NCI-H146 (cell line): ENCODE measurements at places on chromosomes 2 and 18.

DNA sequence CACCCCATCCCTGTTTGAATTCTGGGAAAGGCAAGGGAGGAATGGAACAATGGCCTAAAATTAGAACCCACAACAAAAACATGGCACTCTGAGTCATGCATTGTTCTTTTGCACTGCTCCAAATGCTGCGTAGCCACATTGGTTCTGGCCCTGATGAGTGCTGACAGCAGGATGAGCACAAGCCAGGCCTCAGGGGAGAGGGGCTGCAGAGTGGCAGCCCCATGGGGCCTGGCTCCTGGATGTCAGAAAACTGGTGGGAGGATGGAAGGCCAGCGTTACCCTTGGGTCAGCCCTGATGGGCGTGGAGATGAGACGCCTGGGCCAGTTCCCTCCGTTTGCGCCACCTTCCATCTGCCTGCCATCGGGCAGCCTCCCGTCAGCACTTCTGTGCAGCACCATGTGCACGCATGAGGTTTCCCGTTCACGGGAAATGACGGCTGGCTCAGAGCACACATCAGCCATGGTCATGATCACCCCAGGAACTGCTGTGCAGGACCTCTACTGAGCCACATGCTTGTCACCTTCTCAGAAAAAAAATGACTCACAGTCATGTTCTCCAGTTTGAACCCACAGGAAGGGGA, 65.6 kb downstream of the CYP26B1 start:
- DNase-seq, result no peak

GRCh38 chr2:239257511-239257937, 143.3 kb downstream of the HDAC4 start:
- no peak for DNase-seq

DNA sequence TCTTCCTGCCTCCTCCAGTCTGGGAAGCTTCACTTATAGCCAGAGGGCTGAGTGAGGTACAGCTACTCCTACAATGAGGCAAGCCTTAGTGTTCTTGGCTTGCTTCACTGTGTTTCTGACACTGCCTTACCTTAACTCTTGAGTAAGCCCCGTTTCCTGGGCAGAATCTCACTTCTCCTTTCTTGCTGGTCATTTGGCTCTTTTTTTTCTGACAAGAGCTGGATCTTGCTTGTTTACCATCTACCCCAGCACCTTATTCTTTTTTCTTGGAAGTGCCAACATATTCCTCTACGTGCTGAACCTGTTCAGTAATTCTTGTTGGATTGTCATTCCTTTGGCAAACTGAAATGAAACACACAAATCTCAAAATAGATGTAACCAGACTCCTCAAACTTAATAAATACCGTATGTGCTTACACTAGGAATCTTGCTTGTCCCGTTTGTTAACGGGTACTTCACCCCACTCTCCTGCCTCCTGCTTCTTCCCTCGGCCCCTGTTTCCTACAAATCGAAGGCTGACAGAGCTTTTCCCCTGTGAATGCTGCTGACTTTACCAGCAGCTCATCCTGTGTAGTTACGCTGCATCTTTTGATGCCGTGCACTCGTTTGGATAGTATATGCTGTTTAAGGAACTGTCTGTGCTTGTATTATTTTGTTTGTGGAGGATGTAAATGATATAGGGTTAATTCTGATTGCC, 132.2 kb downstream of the FMNL2 start:
- no peak for DNase-seq

DNA sequence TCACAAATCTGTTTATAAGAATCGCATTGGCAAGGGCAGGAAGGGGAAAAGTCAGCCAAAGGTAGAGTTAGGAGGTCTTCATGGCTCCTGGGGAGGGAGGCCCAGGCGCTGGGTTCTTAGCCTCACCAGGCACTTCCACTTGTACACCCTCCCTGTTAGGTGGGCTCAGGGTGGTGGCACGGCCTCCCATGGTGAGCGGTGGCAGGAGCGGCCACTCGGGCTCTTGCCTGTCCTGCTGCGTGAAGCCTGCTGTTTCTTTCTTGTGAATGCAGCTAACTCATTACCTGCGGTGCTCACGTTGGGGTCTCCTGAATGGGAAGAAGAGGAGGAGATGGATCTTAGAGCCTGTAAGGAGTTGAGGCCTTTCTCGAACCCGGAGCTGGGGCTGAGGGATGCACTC, 40.8 kb downstream of the TOGARAM2 start:
- no peak for DNase-seq

- DNase-seq, result no peak
Observed at GRCh38 chr2:134657650-134658250, 61.0 kb downstream of the TMEM163 start.

GRCh38 chr2:212730994-212731393, 192.4 kb upstream of the ERBB4 start:
- no peak for DNase-seq

DNA sequence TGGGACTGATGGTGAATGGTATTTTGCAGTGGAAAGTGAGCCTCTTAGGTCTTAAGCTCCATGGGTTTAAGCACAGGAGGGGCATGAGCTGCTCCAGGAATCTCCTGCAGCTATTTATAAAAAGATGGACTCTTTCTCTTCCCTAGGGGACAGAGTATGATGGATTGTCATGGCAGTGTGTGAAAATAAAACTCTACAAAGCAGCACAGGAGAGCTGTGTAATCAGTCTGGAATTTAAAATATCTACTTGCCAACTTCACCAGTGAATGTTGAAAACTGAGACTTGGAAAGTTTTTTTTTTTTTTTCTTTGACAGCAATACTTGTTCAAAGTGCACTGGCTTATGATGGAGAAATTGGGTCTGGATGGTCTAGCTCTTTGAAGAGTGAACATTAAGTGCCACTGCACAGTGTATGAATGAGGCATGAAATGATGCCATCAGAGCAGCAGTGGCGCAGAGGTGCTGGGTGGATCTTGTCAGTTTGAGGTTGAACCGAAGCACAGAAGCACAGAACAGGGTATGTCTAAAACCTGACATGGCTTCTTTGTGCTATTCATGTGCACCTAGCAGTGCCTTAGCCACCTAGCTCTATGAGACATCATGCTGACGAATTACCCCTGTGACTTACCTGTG, 245.4 kb downstream of the PTPRM start:
- no peak for DNase-seq

GRCh38 chr2:42369532-42370229, 8.7 kb upstream of the COX7A2L start:
- DNase-seq, result peak; percentile 29

- no peak for DNase-seq
Observed at GRCh38 chr2:129903586-129904425, 75.7 kb upstream of the RAB6C start.

DNA sequence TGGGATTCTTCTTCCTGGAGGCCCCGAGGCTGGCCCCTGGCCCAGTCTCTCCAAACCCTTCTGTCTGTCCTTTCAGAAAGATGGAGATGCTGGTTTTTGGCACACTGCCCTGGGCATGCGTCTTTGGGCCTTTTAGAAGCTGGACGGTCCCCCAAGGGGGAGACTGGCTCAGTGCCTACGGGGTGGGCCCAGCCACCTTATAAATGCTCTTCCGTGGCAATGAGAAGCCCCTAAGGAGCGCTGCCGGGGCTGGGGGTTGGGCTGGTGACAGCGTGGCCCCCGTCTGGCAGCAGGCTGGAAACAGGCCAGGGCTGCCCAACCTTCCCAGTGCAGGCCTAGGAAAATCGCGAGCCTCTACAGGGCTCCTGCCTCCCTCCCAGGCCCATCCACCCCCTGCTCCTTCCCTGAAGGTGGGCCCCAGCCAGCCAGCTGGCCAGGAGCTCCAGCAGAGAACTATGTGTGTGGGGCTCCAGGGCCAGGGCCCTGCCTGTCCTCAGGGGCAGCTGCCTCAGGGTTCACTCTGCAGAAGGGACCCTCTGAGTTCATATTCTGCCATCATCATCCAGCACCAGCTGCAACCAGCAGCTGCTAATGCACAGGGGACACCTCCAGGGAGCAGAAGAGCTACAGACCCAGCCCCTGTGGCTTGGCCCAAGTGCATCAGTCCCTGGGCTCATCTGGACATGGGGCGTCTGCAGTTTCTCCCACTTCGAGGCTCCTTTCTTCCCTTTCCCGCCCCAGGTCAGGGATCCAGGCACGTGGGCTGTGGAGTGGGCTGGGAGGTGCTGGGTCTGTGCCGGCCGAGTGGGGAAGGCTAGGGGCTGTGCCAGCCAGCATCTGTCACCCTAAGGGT, 107.6 kb upstream of the OTOS start:
- DNase-seq, result no peak

GRCh38 chr2:173841110-173841509, 124.1 kb downstream of the SP3 start:
- no peak for DNase-seq

DNA sequence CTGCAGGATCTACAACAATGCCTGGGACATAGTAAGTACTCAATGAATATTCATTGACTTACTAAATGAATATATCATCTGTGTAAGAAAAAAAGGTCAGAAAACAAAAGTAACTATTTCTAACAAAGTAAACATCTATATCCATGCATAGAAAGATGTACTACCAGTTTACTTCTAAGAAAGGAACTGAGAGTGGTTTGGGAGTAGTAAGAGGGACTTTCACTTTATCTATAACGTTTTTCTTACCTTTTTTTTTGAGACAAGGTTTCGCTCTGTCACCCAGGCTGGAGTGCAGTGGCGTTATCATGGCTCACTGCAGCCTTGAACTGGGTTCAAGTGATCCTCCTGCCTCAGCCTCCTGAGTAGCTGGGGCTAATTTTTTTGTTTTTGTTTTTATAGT, 25.7 kb downstream of the DHX57 start:
- DNase-seq, result no peak

DNA sequence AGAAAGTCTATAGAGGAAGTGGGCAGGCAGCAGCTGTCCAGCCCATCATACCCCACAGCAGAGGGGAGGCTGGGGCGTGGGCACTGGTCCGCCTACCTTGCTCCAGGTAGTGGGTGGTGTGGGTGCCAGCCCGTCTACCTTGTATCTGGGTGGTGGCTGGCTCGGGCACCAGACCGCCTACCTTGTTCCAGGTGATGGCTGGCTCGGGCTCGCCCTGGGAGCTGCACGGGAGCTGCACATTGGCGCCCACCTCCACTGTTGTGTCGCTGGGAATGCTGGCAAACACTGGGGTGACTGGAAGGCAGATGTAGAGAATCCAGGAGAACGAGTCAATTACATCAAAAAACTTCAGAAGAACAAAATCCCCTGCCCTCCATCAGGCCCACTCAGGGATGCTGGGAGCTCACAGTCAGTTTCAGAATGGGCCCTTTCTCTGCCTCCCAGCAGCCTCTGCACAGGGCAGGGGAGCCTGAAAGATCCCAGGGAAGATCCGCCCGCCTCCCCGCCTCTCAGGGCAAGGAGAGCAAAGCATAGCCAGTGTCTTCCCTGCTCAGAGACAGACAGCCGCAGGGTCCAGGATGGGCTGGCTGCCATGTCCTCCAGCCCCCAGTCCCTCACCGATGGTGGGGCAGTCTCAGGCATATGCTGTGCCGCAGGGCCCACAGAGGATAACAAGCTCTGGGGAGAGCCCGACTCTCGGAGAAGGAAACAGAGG, 82.3 kb downstream of the PXDN start:
- DNase-seq, result no peak

GRCh38 chr18:72965616-72966015, 97.8 kb upstream of the NETO1 start:
- DNase-seq, result no peak

DNA sequence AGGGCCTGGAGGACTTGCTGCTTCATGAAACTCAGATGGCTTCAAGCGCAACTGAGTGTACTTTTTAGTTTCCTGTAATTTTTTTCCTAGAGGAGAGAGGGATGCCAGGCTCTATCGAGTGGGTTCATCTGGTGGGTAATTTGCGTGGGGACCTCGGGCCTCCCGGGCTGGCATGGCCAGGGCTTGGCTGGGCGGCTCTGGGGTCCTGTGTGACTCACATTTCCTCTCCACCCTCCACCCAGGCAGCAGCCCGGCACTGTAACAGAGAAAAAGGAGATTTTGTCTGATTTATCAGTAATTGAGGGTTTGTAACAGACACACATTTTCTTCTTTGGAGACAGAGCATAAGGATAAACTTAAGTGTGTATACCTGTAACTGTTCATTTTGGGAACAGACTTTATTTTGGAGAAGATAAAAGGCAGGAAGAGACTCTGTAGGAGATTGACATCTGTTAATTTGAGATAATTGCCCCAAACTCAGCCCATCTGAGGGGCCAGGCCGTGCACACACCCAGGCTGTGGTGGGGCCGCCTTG, 64.3 kb downstream of the NFATC1 start:
- no peak for DNase-seq

DNA sequence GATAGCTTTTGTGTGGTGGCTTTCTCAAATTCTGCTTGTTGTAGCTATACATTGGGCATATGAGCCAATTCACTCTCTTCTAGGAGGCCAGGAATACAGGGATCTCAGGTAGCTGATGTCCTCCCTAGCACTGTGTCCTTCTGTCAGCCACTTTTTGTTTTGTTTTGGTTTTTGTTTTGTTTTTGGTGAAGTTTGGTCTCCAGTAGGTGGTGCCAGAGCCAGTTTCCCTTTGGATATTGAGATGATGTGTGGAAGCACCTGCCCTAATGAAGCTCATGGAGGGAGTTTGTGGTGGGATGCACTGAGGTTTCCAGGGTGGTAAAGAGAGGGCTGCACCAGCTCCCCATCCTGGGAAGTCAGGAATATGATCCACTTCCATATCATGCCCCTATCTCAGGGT, 100.5 kb upstream of the VWC2L start:
- DNase-seq, result no peak

- DNase-seq, result no peak
Observed at GRCh38 chr2:69692424-69692823, 48.9 kb upstream of the AAK1 start.

- no peak for DNase-seq
Observed at GRCh38 chr18:65423776-65424175, 327.0 kb upstream of the CDH7 start.
